ENCODE measurements at places on chromosomes 6 and 20.

GRCh38 chr6:27810768-27811450, 101.3 kb downstream of the OR2B2 start:
- no peak for DNase-seq

GRCh38 chr6:139722530-139722929, 348.1 kb upstream of the CITED2 start:
- no peak for DNase-seq

GRCh38 chr6:105270511-105270910, 90.7 kb upstream of the POPDC3 start:
- DNase-seq, result no peak

DNA sequence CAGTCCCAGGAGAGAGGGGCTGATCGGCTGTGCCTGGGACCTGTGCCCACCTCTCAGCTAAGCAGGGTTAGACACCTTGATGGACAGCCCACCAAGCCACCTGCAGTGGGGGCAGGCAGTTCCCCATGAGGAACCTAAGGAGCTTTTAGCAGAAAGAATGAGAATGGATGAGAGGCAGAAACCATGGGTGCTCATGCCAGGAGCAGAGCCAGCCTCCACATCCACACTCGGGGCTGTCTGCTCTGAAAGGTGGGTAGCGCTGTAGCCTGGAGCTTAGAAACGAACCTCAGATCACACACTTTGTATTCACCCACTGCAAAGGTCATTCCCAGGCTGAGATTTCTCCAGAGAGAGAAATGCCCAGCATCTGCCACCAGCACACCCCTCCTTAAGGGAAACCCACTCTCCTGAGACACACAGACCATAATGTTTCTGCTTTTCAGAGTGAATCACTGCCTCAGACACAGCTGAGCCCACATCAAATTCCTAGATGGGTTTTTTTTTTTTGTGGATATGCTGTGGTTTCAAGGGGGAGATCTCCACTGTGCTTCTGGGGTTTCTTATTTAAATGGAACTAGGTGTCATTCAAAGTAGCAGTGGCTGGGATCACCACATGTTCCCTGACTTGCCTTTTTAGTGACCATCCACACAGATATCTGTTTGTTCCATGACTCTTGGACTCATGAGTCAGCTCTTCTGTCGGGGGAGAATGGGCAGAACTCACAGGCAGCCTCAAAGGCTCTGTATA, 218.9 kb downstream of the EYA2 start:
- DNase-seq, result no peak

- DNase-seq, result no peak
Observed at GRCh38 chr20:21702553-21703470, 2.7 kb upstream of the PAX1 start.

Data from activated CD4-positive, alpha-beta T cell treated with anti-CD3 and anti-CD28 coated beads, Interleukin-2, amount 50 U/mL, for 4 hours (primary cell).